ENCODE measurements at places on chromosomes 13 and 19. TPM values are rescaled to one million over a fixed set of nuclear protein-coding genes. Genes with fewer than 3 reads are reported as not detected.

ZNF667 gene
- polyA plus RNA-seq: 2.0 TPM

RASL11A gene
- 4.1 TPM for polyA plus RNA-seq

GJA3 gene
- 0.08 TPM for polyA plus RNA-seq

COL5A3 gene
- 6.4 TPM for polyA plus RNA-seq

ATXN8OS gene
- not detected for polyA plus RNA-seq

ZFP14 gene
- 1.3 TPM for polyA plus RNA-seq

ZNF229 gene
- polyA plus RNA-seq: 1.8 TPM

DCT gene
- polyA plus RNA-seq: 0.66 TPM
